ENCODE measurements at places on chromosomes 12 and 14.

GRCh38 chr12:118290130-118290529, 82.6 kb downstream of the TAOK3 start:
- DNase-seq = no peak

DNA sequence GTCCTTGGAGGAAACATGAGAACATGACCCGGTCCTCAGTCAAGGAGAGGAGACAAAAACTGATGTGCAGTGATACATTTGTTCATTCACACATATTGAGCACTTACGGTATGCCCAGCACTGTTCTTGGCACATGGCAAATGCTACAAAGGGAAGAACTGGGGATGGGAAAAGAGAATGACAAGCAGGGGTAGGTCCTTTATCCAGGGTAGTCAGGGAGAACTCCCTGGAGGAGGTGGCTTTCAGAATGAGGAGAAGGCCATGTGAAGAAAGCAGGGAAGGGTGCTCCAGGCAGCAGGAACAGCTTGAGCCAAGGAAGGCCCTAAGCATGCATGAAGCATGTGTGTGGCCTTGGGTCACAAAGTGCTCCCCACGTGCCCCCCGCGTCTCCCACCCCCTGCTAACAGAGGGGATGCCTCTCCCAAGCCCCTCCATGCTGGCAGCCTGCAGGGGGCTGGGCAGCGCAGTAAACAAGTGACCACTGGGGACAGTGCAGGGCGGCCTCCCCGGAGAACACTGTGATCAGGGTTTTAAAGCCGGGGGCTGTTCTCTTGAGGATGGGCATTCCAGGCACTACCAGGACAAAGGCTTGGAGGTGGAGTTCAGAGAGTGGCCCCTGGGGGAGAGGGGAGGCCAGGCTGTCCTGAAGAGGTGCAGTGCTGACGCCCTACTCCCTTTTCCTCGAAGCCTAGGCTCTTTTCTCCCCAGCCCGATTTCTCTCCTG, 71.0 kb downstream of the PHETA1 start:
- DNase-seq = no peak

DNA sequence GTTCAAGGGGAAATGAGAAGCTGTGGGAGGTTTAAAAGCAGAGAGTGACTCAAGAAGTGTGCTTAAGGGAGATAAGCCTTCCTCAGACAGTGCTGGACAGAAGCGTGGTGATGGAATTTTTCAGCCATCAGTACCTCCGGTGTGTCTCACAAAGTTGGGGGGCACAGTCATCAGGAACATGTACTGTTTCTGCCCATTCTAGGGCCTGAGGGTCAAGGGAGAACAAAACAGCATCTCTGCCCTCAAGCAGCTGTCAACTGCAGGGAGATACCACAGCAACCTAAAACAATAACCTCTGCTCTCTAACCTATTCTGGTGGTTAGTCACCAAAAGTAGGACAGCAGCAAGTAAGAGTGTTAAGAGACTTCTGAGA, 2.0 kb upstream of the STON2 start:
- DNase-seq = no peak

DNA sequence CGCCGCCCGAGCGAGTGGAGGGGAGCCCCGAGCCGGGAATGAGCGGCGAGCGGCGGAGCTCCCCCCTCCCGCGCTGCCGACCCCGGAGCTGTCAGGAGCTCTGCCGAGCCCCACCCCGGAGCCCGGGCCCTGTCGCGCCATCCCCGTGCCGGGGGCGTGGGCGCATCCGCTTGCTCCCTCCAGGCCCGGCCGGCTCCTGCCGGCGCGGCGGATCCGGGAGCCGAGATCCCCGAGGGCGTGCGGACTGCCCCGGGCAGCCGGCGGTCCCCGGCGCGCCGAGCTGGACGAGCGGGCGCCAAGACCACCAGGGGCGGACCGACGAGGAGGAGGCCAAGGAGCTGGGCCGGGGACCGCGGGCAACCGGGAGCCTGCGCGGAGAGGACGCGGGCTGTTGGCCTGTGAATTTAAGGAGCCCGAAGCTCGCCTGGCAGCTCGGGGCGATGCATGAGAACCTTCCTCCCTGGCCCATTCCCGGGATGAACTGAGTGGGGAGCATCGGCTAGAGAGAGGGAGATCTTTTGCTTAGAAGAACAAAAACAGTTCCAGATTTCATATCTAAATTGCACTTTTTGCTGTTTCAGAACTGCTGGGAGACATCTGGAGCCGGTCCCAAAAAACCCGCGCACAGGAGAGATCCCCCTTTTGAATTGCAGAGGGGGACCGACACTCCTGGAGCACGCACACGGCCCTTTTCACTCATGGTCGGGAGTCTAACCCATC, 2.0 kb downstream of the PTHLH start:
- no peak for DNase-seq
